ENCODE measurements at places on chromosomes 2 and 18.
A peak's percentile ranks its signal among the peaks of the same experiment; 100 is the strongest.

DNA sequence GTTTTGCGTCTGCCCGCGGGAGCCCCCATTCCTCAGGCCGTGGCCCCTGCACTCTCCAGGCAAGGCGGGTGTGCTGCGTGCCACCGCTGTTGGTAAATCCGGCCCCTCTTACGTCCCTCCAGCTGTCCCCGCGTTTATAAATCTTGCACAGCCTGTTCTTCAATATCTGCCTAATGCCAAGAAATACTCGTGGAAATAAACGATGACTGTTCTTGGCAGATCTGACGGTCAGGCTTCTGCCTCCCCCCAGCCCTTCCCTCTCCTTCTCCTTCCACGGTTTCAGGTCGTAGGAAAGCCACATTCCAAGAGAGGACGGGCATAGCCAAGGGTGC lies 20.5 kb downstream of the ODC1 start:
- H3K27ac ChIP-seq, result no peak overlapping the region
- peaks cover 1% of the 10 kb centered on the region for H3K27me3 ChIP-seq
- H3K4me1 ChIP-seq, result peaks cover 1% of the 10 kb centered on the region
- no peak overlapping the region for H3K4me3 ChIP-seq
- DNase-seq, result no peak

DNA sequence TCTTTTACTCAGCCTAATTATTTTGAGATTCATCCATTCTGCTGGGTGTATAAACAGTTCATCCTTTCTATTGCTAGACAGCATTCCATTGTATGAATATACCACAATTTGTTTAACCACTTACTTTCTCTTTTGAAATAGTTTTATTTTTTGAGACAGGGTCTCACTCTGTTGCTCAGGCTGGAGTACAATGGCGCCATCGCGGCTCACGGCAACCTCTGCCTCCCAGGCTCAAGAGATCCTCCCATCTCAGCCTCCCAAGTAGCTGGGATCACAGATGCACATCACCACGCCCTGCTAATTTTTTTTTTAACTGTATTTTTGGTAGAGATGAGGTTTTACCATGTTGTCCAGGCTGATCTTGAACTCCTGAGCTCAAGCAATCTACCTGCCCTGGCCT lies 54.5 kb downstream of the USP37 start:
- H3K27me3 ChIP-seq, result no peaks in the 10 kb centered on the region
- no peak overlapping the region for H3K27ac ChIP-seq
- no peak overlapping the region for H3K4me3 ChIP-seq

- no peak overlapping the region for H3K4me3 ChIP-seq
- no peaks in the 10 kb centered on the region for H3K36me3 ChIP-seq
- no peak for DNase-seq
- H3K27ac ChIP-seq, result no peak overlapping the region
- H3K27me3 ChIP-seq, result no peaks in the 10 kb centered on the region
- H3K4me1 ChIP-seq, result peaks cover 10% of the 10 kb centered on the region
These were observed 7.0 kb upstream of the HS6ST1 start for GRCh38 chr2:128325611-128326181.

DNA sequence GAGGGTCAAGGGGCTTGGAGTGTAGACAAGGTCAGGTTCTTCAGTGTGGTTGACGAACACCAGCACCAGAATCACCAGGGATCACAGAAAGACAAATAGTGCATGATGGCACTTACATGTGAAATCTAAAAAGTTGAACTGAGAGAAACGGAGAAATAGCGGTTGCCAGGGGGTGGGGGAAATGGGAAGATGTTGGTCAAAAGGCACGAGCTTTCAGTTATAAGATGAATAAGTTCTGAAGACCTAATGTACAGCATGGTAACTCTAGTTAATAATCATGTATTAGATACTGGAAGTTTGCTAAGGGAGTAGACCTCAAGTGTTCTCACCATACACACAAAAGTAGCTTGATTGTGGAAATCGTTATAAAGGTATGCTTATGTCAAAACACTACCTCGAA lies 43.7 kb upstream of the DARS1 start:
- H3K36me3 ChIP-seq, result no peaks in the 10 kb centered on the region
- H3K4me3 ChIP-seq, result no peak overlapping the region
- no peaks in the 10 kb centered on the region for H3K27me3 ChIP-seq
- DNase-seq, result no peak
- H3K27ac ChIP-seq, result no peak overlapping the region

DNA sequence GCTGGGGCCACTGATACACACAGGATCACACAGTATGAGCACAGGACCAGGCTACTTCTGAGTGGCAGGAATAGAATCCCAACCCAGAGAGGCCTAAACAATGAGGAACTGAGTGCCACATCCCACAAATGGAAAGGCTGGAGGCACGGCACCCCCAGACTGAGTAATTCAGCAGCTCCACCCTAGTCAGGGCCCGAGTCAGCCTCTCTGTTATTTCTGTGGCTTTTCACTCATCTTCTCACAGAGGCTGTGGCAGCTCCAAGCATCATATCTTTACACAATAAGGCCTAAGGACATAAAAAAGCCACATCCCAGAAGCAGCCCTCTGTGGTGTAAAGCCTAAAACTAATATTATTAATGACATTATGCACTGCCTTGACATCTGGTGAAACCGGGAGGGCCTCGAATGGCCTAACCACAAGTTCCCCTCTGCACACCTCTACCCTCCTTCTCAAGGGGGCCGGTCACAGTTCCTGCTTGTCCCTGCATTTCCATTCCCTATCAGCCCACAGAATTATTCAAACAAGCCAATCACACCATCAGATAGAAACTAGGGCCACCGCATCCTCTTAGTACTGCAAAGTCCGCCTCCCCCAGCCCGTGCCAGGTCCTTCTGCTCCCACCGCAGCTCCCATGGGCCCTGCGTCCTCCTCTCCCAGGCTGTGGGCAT lies 12.5 kb upstream of the MAL start:
- H3K27ac ChIP-seq, result no peak overlapping the region
- no peaks in the 10 kb centered on the region for H3K36me3 ChIP-seq
- H3K27me3 ChIP-seq, result no peaks in the 10 kb centered on the region
- H3K4me3 ChIP-seq, result no peak overlapping the region

- no peaks in the 10 kb centered on the region for H3K27me3 ChIP-seq
- H3K27ac ChIP-seq, result no peak overlapping the region
- no peak for DNase-seq
- no peaks in the 10 kb centered on the region for H3K4me1 ChIP-seq
- no peak overlapping the region for H3K4me3 ChIP-seq
- H3K36me3 ChIP-seq, result no peaks in the 10 kb centered on the region
These were observed 211.0 kb downstream of the CTNNA2 start for GRCh38 chr2:79723830-79724229.

DNA sequence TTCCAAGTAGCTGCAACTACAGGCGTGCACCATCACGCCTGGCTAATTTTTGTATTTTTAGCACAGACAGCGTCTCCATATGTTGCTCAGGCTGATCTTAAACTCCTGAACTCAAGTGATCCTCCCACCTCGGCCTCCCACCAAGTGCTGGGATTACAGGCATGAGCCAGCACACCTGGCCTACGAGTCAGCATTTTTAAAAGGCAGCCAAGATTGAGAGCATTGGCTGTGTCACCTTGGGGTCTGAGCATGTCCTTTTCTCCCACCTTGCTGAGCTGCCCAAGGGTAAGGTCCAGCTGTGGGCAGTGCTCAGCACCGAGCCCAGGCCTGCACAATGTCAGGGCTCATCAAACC lies 142.8 kb upstream of the LMAN1 start:
- no peak for DNase-seq
- no peaks in the 10 kb centered on the region for H3K27me3 ChIP-seq
- 0 out of 2 replicates have a peak, but pooled peaks cover 1% of the 10 kb centered on the region for H3K4me1 ChIP-seq
- no peaks in the 10 kb centered on the region for H3K36me3 ChIP-seq

DNA sequence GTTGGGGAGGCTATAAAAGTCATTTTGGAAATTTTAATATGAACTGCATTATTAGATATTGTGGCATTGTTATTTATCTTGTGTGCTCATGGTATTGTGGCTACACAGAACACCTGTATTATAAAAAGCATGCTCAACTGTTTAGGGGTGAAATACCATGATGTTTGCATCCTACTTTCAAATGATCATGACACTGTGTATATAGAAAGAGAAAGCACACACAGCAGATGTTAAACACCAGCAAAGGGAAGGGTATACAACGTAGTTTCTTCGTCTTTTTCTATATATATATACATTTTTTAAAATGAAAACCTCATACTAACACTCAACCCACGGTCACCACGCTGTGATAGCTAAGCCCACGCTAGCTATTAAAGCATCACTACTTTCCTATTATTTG lies 27.1 kb downstream of the STARD7 start:
- H3K4me1 ChIP-seq, result no peaks in the 10 kb centered on the region
- H3K36me3 ChIP-seq, result peaks cover 10% of the 10 kb centered on the region
- H3K4me3 ChIP-seq, result no peak overlapping the region
- DNase-seq, result no peak

- no peak for DNase-seq
- H3K4me1 ChIP-seq, result 0 out of 2 replicates have a peak, but pooled peaks cover 2% of the 10 kb centered on the region
- H3K27me3 ChIP-seq, result no peaks in the 10 kb centered on the region
- no peak overlapping the region for H3K27ac ChIP-seq
- H3K4me3 ChIP-seq, result no peak overlapping the region
These were observed 35.7 kb downstream of the ACVR1C start for GRCh38 chr2:157592948-157593347.

DNA sequence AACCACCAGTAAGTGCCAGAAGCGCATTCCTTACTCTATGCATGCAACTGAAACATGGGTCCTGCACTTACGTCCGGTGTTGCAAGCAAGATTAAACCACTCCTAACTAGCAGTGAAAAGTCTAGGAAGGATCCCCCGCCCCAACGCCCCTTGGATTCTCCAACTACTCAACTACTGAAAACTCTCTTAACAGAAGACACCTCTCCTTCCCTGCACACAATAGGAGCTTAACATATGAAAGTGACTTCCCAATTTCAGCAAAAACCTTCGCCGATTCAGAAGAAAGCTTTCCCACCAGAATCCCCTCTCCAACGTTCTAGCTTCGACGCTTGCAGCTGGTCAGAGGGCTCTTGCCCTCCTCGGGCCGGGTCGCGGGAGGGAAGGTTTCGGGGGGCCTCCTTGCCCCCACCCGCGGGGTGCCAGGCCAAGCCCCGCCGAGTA lies 578 bp downstream of the IWS1 start:
- peaks cover 1% of the 10 kb centered on the region for H3K4me1 ChIP-seq
- no peaks in the 10 kb centered on the region for H3K36me3 ChIP-seq
- H3K4me3 ChIP-seq, result peak overlapping the region; percentile 88
- no peak for DNase-seq
- H3K27me3 ChIP-seq, result no peaks in the 10 kb centered on the region

DNA sequence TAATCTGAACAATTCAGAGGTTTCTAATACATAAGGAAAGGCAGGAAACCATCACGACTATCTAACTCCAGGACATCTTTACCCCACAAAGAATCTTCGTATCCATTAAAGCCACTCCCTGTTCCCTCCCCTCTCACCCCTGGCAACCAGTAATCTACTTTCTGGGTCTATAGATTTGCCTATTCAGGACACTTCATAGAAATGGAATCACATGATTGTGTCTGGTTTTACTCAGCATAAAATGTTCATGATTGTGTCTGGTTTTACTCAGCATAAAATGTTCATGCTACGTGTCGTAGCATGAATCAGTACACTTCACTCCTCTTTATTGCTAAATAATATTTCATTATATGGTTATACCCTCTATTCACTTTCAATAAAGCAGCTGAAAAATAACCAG lies 11.6 kb downstream of the FECH start:
- no peaks in the 10 kb centered on the region for H3K36me3 ChIP-seq
- no peak for DNase-seq
- no peak overlapping the region for H3K27ac ChIP-seq
- H3K27me3 ChIP-seq, result no peaks in the 10 kb centered on the region

DNA sequence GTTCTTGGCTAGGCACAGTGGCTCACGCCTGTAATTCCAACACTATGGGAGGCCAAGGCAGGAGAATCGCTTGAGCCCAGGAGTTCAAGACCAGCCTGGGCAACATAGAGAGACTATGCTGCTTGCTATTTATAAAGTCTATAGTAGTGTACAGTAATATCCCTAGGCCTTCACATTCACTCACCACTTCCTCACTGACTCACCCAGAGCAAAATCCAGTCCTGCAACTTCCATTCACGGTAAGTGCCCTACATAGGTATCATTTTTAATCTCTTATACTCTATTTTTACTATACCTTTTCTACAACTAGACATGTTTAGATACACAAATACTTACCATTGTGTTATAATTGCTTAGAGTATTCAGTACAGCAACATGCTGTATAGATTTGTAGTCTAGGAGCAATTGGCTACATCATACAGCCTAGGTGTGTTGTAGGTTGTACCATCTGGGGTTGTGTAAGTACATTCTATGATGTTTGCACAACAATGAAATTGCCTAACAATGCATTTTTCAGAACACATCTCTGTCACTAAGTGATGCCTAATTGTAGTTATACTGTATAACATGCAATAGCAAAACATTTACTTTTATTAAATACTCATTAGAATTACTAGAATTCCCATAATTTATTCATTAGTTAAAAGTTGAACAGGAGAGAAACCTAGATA lies 8.8 kb downstream of the DHX57 start:
- peaks cover 2% of the 10 kb centered on the region for H3K36me3 ChIP-seq
- H3K27ac ChIP-seq, result no peak overlapping the region
- no peak for DNase-seq
- H3K27me3 ChIP-seq, result no peaks in the 10 kb centered on the region
- no peaks in the 10 kb centered on the region for H3K4me1 ChIP-seq

GRCh38 chr2:117775703-117776219 lies 38.7 kb upstream of the DDX18 start:
- H3K36me3 ChIP-seq, result no peaks in the 10 kb centered on the region
- H3K27me3 ChIP-seq, result no peaks in the 10 kb centered on the region
- H3K4me1 ChIP-seq, result no peaks in the 10 kb centered on the region
- H3K4me3 ChIP-seq, result no peak overlapping the region
- no peak for DNase-seq

DNA sequence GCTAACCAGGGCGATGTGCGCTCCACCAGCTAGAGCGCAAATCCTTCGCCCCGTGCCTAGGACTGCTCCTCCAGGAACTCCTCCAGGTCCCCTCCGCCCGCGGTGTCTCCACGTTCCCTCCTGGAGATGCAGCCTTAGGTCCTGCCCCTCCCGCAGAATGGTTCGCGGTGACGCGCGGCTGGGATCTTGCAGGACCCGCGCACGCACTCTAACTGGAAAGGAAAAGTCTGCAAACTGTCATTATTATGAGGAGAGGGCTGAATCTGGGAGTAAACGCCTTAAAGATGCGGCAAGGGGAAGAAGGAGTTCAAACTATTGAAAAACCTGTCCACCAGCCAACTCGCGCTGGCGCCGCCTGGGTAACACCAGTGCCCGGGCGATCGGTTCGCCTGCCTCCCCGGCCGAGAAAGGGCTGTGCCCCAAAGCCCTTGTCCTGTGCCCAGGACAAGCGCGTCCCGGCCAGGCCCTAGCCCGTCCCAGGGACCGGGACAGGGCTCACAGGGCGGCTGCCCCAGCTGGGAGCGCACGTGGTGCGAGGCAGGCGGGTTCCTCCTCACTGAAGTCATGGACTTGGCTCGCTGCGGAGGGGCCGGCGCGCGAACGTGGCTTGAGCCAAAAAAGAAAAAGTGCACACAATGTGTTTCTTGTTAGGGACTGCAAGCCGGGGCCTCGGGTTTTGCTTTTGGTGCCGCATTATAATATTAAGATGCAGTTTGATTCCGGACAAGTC lies 5.5 kb upstream of the ID2 start:
- peak overlapping the region; percentile 11 for H3K4me3 ChIP-seq
- no peak for DNase-seq
- peaks cover 8% of the 10 kb centered on the region for H3K4me1 ChIP-seq
- H3K27ac ChIP-seq, result no peak overlapping the region
- H3K27me3 ChIP-seq, result peaks cover 25% of the 10 kb centered on the region
